ENCODE measurements at places on chromosomes 7 and 10. TPM values are rescaled to one million over a fixed set of nuclear protein-coding genes. Genes with fewer than 3 reads are reported as not detected.

Gene TSPAN15
- total RNA-seq, result 199 TPM

Gene TEX36
- total RNA-seq, result not detected

Gene FFAR4
- 0.92 TPM for total RNA-seq

- H3K4me1 ChIP-seq, result no peaks in the 10 kb centered on the region
- no peaks in the 10 kb centered on the region for H3K36me3 ChIP-seq
- H3K4me3 ChIP-seq, result no peak overlapping the region
- DNase-seq, result no peak
- no peaks in the 10 kb centered on the region for H3K27me3 ChIP-seq
- no peak overlapping the region for H3K27ac ChIP-seq
Measured at GRCh38 chr10:86191686-86192085, 174.9 kb downstream of the GRID1 start.

GRCh38 chr10:102731222-102731800 is 12.4 kb upstream of the WBP1L start:
- no peak overlapping the region for H3K27ac ChIP-seq
- H3K4me1 ChIP-seq, result peaks cover 3% of the 10 kb centered on the region
- no peak for DNase-seq
- H3K4me3 ChIP-seq, result no peak overlapping the region

GRCh38 chr10:48589266-48589665 is 15.6 kb downstream of the ARHGAP22 start:
- no peaks in the 10 kb centered on the region for H3K36me3 ChIP-seq
- no peak for DNase-seq
- H3K4me1 ChIP-seq, result no peaks in the 10 kb centered on the region
- H3K4me3 ChIP-seq, result no peak overlapping the region
- H3K27ac ChIP-seq, result no peak overlapping the region
- no peaks in the 10 kb centered on the region for H3K27me3 ChIP-seq

- no peak overlapping the region for H3K4me3 ChIP-seq
- no peaks in the 10 kb centered on the region for H3K4me1 ChIP-seq
- no peak overlapping the region for H3K27ac ChIP-seq
- no peaks in the 10 kb centered on the region for H3K27me3 ChIP-seq
- no peak for DNase-seq
Measured at GRCh38 chr7:108120933-108121332, 9.2 kb downstream of the LAMB4 start.

GRCh38 chr10:10432296-10433035 is 585.2 kb upstream of the CELF2 start:
- no peak overlapping the region for H3K4me3 ChIP-seq
- no peak for DNase-seq
- H3K27me3 ChIP-seq, result no peaks in the 10 kb centered on the region
- H3K4me1 ChIP-seq, result no peaks in the 10 kb centered on the region

GRCh38 chr7:30840141-30841024 is 69.2 kb downstream of the MINDY4 start:
- no peaks in the 10 kb centered on the region for H3K36me3 ChIP-seq
- H3K4me1 ChIP-seq, result peaks cover 4% of the 10 kb centered on the region
- H3K27ac ChIP-seq, result no peak overlapping the region

Data from Panc1 (cell line).